ENCODE measurements at places on chromosomes 13 and 19.

DNA sequence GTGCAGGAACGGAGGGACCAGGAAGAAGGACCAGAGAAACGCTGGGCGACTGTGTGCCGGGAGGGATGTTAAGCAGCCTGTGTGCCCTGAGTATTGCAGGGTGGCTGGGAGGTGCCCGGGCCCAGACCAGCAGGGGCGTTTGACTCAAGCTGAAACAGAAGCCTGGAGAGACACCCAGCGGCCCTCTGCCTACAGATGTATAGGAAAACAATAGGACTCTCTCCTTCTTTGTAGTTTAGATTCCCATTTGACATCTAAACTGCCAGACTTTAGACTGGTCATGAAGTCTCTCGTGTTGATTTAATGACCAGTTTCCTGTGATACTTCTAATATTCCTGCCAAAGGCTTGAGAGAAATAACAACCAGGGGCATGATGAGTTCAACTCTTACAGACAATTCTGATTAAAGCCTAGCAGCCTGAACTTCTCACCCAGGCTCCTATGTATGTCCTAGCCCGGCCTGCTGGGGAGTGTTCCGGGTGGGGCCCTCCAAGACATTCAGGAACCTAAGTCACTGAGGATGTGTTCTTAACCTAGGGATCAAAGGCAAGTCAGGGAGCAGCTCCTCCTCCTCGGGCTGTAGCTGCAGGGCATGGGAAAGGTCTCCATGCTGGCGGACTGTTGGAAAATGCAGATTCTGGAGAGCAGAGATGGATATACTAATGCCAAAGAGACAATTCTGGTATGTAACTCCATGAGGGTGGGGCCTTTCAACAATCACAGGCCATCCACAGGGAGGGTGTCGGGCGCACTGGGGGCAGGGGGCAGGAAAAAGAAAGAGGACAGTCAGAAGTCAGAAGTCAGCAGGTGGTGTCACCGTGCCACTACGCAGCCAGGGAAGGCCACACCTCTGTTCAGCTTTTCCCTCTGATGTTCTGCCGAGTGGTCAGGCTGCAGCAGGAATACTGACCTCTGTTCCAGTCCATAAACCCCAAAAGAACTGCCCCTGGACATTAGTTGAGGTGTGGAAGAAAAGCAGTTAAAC, 131.8 kb downstream of the STARD13 start:
- no peak for DNase-seq

- DNase-seq: no peak
These were observed 7.1 kb upstream of the KLK14 start for GRCh38 chr19:51089786-51090185.

- DNase-seq: no peak
These were observed 22.7 kb downstream of the TFDP1 start for GRCh38 chr13:113607056-113607888.

GRCh38 chr19:46759817-46760333, 13.6 kb upstream of the STRN4 start:
- DNase-seq: peak; percentile 97

GRCh38 chr13:90757127-90757680, 590.3 kb upstream of the MIR17HG start:
- DNase-seq: no peak

DNA sequence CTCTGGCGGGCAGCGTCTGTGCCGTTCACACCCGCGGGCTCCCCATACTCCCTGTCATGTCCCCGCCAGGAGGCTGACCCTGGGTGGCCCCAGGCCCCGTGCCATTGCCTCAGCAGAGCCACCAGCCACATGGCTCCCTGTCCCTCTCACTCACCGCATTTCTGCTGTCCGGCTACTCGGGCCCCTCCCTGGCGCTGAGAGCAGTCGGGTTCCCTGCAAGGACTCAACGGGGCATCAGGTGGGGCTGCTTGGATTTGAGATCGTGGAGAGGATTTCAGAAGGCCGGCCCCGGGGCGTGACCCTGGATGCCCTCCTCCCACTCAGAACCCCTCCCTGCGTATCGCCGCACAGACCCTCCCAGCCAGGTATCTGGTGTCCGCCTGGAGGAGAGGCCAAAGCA, 142.1 kb downstream of the KDM4B start:
- no peak for DNase-seq

DNA sequence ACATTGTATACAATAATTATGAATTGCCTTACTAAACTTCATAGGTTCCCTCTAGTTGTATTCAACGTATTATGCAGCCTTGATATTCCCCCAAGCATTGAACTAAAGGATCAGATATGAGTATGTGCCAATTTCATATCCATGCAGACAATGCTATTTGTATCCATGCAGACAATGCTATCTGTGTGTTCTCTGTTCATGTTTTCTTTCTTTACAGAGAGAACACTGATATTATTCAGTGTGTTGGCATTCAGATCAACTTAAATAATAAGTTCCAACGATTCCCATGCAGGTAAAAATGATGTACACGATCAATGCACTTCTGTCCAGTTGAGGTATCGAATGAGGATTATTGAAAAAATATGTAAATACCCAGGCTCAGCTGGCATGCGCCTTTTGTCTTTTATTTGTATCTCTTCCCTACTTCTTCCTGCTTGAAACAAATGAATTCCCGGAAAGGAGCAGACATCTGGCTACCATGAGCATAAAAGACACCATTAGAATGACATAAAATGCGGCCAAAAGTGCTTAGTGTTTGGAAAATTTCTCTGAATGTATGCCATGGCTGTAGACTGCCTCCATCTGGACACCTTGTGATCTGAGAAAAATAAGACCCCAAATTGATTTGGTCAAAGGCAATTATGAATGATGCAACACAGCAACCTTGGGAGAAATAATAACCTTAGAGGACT, 731.5 kb downstream of the SLITRK1 start:
- no peak for DNase-seq

DNA sequence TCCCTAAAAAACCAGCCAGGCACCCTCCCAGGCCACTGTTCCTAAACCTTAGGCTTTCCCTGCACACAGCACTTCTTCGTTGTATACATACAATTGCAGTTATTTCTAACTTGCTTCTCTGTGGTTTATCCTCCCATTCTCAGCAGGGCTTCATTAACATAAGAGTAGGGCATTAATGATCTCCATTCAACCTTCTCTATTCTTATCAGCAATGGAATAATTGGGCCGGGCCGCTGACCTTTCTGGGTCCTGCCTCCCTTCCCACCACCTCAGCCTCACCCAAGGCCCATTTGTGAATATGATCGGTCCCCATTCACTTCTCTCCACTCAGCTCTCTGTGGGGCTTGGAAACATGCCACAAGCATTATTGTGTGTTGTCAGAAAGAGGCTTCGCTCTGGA, 184.2 kb downstream of the SUCLA2 start:
- DNase-seq: no peak

DNA sequence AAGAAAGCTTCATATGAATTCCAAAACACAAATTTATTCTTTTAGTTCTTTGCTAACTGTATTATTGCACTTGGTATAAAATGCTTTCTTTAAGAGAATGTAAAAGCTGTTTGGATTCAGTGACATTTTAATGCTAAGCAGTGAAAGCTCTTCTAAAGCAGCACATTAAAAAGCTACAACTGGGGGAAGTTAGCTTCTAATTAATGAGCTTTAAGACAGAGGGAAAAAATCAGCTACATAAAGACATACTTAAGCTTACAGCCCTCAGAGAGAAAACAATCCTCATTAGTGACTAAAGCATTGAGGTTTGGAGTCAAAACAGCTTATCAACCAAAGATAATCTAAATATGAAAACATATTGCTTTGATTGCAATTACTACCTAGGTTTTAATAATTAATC, 1222.2 kb upstream of the SPRY2 start:
- no peak for DNase-seq

DNA sequence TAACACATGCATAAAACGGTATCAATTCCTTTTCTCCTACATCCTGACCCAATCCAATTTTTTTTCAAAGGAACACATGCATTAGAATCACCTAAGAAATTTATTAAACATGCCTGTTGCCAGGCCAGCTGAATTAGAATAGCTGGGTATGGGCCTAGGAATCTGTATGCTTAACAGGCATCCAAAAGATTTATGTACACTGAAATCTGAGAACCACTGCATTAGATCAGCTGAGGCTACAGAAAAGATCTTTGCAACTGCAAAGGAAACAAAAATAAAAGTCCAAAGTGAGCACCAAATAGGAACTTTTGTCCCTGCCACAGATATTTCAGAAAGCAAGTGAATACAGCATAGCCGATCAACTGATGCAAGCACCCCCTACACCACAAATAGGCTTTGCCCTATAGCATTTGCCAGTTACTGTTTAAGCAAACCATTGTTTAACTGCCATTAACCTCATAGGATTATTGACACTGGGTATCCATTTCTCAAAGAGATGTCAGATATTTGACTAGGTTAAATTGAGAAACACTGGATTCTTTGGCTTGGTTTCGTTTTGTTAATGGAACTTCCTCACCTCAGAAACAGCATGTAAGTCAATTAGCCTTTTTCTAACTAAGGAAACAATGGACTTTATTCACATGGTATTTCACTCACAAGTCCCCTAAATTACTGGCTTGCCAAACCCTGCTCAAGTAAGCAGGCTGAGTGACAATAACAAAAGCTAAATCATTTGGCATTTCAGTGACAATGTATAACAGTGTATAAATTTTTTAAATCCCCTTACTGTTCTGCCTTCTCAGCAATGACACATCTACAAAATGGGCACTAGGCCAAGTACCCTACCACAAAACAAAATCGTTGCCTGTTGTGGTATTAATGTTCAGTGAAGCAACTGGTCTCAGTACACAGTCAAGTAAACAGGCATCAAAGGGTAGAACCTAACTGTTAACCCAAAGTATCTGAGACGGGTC, 67.8 kb downstream of the SUCLA2 start:
- no peak for DNase-seq

- DNase-seq: peak; percentile 14
These were observed at the start of gene WDR18 for GRCh38 chr19:984165-984967. Gene WDR18, plus strand, starts transcription at chr19:984345. Its CDS starts 9 bp downstream, at chr19:984354.

DNA sequence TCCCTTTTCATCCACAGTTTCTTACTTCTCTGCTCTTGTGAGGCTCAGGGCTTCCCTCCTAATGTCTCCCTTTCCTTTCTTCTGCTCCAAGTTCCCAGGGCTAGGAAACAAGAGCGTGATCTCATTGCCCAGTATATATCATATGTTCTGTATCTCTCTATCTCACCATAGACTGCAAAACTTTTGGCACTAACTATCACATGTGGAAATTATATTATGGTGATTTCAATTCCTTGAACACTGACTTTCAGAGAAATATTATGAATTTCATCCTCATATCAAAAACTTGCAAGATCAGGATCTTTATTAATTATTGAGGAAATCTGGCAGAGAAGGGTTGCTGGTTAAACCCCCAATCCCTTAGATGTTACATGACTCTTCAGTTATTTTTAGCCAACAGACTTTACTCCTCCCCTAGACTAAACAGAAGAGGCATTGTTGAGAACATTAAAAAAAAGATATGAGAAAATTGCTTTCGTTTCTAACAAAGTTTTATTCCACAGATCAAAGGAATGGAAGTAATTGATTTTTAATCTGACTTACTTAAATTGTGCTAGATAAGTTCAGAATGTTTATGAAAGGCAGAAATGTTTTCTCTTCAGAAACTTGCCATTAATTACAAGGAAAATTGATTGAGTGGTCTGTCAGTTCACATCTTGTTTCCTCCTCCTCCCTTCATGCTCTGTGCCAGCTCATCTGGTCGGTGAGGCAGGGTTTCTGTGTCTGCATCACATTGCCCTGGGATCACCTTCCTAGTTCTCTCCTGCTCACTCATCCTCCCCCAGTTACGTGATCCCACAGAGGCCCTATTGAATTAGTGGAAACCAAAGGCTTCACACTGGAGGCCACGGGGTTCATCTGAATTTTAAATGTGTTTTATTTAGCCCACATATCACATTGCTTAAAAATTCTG, 378.5 kb downstream of the LMO7 start:
- no peak for DNase-seq

DNA sequence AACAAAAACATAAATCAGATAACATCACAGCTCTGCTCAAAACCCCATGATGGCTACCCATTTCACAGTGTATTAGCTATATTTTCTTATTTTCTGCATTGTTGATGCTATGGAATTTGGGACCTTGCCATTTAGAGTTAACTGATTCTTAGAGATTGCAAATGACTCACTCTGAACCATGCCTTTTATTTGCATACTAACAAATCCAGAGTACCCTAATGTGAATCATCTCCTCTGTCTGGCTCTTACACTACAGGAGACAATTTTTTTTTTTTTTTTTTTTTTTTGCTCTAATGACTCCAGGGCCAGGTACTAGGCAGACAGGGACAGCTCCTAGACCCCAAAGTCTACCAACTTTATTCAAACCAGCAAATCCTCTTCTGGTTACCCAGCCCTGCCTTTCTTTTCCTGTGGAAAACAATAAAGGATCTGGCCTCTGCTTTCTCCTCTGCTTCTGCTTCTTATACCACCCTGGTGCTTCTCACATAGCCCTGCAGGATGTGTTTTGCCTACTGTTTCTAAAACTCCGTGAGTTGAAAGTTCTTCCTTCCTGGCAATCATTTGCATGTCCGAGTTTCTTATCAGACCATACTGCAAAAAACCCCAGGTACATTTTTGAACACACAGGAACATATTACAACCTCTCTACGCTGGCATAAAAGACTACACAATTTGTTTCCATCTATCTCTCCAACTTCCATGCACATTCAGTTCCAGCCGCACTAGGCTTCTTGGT, 10.6 kb upstream of the ZNF460 start:
- DNase-seq: peak; percentile 84

GRCh38 chr13:33355201-33355895, 69.8 kb upstream of the STARD13 start:
- no peak for DNase-seq

DNA sequence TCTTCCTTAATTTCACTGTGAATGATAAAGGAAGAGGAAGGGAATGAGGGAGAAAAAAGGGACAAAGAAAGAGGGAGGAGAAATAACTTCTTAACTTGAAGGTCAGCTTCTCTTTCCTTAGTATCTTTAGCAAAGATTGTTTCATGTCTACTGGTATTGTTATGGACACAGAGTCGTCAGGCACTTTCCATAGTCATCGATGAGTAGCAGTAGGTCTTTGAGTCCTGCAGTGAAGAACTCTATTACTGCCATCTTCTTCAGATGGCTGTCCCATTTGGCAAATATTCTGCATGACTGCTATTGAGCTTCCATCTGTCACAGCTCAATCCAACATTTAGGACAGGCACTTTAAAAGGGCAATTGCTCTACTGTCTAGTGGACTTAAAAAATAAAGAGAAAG, 2463.1 kb downstream of the PCDH9 start:
- DNase-seq: no peak

DNA sequence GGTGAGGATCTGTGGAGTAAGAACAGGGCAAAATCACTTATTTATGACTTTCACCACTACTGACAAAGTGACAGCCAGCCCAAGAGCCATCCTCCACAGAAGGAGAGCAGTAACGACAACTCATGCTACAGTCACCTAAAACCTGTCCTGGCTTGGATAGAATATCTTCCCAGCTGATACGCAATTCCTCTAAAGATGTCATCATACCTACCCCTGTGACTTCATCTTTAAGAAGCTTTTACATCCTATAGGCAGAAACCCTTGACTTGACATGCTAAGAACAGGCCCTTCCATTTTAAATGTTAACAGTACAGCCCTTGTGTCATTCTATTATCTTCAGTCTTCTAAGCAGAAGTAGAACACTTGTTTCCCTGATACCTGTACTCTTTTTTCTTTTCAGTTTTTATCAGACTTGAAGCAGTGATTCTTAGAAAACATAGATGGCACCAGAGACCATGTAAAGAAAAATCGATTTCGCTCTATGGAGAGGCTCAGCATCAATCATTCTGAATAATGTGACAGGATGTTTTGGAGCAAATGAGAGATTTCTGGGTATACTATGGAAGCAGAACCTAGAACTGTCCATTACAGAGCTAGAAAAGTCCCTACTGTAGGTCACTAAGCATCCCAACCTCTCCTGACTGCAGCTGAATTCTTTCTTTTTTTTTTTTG, 20.1 kb downstream of the STOML3 start:
- DNase-seq: no peak
